ENCODE measurements at places on chromosomes 16 and 17.

DNA sequence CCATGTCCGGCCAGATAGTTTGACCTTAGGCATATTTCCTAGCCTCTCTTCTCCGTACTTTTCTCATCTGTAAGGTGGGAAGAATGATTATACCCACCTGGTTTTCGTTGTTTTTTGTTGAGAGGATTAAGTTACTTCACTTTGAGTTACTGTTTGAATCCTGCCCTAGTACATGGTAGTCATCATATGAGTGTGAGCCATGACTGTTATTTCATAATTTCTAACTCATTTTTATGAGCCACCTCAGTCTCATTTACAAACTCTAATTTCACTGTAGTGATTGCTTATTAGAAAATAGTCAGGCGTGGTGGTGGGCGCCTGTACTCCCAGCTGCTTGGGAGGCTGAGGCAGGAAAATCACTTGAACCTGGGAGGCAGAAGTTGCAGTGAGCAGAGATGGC, 45.1 kb downstream of the YPEL2 start:
- peak; percentile 36 for ATAC-seq

GRCh38 chr16:69855592-69855991, 93.5 kb downstream of the WWP2 start:
- ATAC-seq, result no peak

- ATAC-seq, result no peak
These were observed 12.5 kb downstream of the CYB5B start for GRCh38 chr16:69436896-69437295.

DNA sequence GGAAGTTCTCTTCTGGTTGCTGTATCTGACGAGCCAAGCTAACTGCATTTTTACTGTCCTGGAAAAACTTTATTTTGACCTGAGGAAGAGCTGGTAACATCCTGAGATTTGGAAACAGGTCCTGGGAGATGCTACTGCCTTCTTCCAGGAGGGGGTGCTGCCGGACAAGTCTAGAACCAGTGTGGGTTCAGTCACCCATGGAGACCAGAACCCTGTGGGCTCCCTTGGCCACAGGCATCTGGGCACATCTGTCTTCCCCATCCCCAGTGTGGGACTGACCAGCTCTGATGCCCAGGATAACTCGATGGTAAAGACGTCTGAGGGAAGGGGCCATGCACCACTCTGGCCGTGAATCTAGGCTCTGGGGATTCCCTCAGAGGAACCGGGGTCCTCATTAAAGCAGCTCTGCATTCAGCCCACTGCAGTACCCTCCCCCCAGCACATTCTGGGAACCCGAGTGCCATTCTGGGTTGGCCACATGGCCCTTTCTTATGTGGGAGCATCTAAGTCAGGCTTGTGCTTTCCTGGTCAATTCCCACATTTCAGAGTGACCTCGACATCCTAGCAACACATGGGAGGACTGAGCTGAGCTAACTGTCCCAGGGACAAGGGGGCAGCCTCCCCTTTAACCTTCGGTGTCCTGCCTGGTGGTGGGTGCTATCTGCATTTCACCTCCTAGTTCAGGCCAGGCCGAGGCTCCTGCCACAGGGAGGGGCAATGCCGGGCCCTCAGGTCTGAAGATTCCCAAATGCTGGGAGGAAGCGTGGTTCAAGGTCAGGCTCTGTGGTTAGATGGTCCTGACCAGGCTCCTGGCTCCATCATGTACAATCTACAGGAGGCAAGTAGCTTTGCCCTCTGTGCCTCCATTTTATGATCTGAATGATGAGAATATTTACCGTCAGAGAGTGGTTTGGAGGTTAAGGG, 6.4 kb downstream of the C16orf86 start:
- ATAC-seq, result no peak

- no peak for ATAC-seq
These were observed 2.0 kb downstream of the CBX4 start for GRCh38 chr17:79836972-79837887.

DNA sequence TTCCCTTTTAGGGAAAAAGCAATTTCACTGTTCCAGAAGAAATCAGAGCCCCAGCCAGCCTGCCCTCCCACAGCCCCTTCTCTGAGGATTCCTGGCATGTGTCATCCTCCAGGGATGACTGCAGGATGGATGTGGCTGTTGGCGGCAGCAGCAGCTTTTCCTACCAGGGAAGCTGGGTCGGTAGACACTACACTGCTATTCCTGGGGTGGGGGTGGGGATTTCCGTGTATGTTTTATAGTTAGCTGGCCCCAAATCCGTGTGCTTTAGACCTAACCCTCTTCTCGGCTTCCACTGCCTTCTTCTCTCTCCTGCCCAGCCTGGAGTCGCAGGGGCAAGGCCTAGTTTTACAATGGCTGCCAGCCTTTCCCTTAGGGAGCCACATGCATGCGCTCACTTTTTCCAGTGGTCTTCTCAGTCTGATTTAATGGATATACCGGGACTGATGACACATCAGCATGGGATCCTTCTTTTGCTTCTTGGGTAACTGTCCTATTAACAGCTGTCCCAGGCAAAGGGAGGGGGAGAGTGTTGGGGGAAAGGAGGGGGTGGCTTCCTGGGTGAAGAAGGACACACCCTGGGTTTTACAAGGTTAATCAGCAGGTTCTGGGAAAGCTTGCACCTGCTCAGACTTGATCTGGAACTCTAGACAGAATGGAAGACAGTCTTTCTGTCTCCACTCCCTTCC, 2.7 kb upstream of the NFE2L1 start:
- no peak for ATAC-seq

- no peak for ATAC-seq
These were observed 57.7 kb downstream of the SREBF1 start for GRCh38 chr17:17779015-17779611.

- no peak for ATAC-seq
These were observed 128.2 kb upstream of the MED13 start for GRCh38 chr17:62193249-62193648.

GRCh38 chr16:67435758-67436164, 4.8 kb downstream of the HSD11B2 start:
- ATAC-seq, result no peak

DNA sequence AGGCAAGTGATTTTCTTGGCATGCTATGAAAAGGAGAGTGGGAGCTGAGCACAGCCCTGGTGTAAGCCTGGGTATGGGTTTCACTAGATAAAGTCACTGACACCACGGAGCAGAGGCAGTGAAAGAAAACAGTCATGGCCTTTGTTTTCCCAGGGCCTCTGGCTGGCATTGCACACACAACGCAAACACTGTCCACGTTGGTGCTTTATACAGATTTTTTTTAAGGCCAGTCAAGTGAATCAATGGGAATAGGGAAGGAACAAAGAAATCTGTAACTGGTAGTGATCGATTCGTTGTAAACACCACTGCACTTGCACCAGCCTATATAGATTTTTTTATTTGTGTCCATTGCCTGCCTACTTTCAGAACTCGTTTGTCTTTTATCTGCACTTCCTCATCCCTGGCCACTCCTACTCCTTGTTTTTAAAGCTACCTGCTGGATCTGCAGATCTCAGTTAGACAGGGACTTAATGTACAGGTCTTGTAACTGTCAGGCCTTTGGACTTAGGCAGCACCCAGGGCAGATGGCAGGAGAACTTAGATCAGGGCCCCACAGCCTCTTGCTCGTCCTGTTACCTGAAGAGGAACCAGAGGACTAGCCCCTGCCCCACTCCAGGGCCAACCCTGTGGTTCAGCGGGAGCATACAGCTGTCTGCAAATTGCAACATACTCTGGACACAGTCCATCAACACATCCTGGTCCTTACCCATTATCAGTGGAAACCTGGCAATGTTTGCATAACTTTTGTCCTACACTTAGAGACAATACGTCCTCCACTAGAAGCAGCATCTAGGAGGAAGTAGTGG, 10.6 kb upstream of the TMIGD1 start:
- no peak for ATAC-seq

DNA sequence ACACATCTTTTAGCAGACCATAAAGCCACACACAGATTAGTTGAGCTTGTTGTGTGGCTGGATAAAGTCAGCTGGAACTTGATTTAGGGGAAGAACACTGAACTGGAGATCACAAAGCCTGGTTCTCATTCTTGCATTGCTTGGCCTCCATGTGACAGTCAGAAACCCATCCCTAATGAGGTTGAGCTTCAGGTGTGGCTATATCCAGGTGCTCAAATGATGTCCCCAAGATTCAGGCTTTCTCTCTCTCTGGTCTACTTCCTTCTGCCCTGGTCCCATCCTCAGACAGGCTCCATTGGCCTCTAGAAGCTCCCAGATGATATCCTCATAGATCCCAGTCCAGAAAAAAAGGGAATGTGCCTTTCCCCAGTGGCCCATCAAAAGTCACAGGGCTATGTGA, 9.6 kb upstream of the BRD7 start:
- ATAC-seq, result no peak

DNA sequence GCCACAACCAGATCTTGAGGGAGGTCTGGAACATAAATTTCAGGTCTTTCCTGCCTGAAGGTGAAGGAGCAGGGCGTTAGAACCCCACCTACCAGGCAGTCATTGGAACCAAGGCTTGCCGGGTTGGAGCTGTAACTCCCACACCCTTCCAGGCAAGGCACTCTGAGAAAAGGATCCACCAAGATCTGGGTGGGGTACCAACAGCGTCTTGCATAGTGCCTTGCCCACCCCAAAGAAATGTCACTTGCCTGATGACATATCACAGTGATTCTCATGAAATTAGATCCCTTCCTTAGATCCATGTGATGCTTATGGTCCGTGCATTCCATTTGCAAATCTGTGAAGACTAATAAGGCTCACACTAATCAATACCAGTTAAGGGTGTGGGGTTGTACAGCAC, 201.3 kb downstream of the KATNIP start:
- no peak for ATAC-seq

- ATAC-seq, result no peak
These were observed 11.0 kb downstream of the DBF4B start for GRCh38 chr17:44719444-44719843.

DNA sequence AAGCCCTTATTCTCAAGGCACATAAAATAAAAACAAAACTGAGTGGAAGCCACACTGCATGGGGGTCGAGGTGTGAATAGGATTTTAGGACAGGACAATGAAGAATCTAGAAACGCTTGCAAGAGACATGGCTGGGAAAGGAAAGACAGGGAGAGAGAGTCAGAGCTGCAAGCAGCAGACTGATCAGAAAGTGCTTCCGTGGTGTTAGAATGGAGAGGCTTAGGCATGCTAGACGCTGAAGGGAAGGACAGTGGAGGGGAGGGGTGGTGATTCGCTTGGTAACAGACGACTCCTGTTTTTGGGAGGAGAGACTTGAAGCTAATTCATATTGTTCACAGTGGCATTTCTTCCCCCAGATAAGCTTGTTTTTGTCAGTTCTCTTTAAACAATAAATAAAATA, 173.5 kb downstream of the AIPL1 start:
- no peak for ATAC-seq

- peak; percentile 8 for ATAC-seq
These were observed 817 bp downstream of the NDUFAF8 start for GRCh38 chr17:81239714-81240555.

DNA sequence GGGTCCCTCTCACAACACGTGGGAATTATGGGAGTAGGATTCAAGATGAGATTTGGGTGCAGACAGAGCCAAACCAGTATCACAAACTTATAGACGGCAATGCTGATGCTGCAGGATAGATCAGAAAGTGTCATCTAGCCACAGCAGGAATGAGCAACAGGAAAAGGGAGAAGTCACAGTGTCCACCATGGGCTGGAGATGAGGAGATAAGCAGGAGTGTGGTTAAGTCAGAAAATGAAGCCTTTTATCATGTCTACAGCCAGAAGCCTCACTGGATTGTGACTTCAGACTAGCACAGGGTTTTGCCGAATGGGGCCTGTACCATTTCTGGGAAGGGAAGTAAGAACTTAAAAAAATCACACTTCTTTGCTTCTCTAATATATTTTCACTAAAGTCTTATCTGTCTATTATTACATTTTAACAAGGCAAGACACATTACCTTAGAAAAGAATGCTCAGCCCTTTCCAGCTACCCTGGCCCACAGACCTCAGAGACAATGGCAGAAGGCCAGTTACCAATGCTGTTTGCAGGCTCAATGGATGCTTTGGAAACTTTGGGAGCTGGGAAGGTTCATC, 490.2 kb upstream of the SALL1 start:
- no peak for ATAC-seq

DNA sequence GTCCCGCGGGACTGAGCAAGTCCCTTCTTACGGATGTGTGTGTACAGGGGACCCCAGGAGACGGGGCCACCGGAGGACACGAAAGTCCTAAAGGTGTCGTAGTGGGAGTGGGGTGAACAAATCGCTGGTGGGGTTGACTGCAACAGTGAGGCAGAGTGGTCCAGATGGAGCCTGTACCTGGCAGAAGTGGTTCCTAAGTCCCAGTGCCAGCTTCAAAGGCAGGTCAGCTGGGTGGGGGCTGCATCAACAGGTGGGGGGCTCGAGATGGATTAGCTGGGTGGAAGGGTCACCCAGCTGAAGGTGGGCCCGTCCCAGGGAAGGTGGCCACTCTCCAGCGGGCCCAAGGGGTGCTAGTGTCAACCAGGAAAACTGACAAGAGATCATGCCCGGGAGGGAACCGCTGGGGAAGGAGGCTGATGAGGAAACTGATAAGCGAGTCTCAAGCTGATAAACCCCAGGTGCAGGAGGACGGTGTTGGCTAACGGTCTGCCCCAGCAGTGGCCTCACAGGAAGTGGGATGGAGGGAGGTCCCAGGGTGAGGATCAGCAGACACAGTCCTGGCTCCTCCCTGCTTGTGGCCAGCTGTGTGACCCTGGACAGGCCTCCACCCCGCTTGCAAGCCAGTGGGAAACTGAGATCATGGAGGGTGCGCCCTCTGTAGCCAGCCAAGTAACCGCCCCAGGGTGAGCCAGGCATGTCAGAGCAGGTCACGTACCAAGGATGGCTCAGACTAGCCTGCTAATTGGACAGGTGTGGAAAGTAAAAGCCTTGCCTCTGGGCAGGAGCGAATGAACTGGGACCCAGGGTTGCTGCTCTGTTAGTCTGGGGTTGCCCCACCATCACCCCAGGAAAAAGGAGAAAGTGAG, 1.0 kb downstream of the ORAI3 start:
- peak; percentile 51 for ATAC-seq

Measured in activated CD4-positive, CD25-positive, alpha-beta regulatory T cell treated with anti-CD3 and anti-CD28 coated beads, Interleukin-2, amount 50 U/mL, for 24 hours (primary cell).